ENCODE measurements at places on chromosomes 1 and 21. TPM values are rescaled to one million over a fixed set of nuclear protein-coding genes. Genes with fewer than 3 reads are reported as not detected.
A peak's percentile ranks its signal among the peaks of the same experiment; 100 is the strongest.

DNA sequence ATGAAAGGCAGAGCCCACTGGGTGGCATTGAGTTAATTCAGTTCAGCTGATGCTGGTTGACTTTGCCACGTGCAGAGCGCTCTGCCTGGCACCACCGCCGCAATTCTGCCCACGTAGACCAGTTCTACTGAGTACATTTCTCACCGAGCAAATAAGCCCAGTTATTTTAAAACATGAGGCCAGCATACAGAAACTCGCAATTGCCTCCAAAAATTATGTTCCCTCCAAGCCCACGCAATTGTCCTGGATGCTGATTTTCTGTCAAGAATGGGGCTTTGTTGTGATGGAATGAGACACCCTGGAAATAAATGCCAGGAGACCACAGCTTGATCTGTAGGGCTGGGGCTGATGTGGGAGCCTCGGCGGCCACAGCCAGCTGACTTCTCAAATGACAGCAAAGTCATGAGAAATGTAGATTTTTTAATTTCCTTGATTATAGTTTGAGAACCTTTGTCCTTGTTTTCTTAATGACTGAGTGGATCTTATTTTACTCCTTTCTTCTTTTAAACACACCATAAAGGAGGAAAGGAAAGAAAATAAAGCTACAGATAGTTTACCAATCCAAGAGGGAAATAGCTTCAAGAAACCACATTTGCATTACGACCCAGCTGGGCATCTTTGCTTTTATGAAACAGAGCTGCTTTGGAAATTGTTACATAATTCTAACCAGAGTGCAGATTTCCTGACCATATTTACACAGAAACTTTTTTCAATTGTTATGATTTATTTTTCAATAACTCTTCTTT, 11.6 kb upstream of the PARP1 start:
- no peak for DNase-seq

DNA sequence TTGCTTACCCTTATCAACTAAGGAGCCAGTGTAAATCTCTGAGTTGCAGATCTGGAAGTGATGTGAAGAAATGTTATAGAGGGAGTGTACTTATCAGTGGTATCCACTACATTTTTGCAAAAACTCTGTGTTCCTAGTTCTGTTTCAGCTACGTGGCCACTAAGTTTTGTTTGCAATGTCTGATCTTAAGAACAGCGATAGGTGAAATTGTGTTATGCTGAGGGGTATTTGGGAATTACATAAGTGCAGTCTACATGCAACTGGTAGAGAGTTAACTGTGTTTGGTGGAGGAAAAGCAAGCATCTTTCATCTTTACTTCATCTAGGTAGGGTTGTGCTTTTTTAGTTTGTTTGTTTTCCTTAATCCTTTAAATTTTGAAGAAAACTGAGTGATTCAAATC, 198.8 kb upstream of the SGIP1 start:
- no peak for DNase-seq

The SLAMF9 gene
- not detected for total RNA-seq

The RAB7B gene
- 18.7 TPM for total RNA-seq

- no peak for DNase-seq
Observed at GRCh38 chr21:31236528-31236927, 107.5 kb downstream of the TIAM1 start.

GRCh38 chr1:75791022-75791421, 5.0 kb downstream of the RABGGTB start:
- no peak for DNase-seq

DNA sequence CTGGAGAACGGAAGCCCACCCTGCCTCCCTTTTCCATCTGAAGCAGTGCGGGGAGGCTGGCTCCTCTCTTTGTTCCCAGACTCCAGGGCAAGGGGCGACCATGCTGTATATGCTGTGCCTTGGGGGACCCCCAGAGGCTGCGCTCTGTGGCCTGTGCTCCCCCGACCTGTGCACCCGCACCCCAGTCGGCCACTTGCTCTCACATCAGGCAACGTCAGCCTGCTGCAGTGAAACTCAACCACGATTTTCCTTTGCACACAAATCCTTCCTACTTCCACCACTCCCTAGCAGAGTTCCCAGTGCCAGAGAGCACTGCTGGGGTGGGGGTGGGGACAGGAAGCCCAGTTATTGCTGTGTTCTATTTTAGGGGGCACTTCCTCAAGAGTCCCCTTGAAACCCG, 52.5 kb downstream of the SIM2 start:
- DNase-seq, result no peak

- peak; percentile 66 for DNase-seq
Observed at GRCh38 chr1:151251656-151252470, 2.7 kb upstream of the PSMD4 start.

DNA sequence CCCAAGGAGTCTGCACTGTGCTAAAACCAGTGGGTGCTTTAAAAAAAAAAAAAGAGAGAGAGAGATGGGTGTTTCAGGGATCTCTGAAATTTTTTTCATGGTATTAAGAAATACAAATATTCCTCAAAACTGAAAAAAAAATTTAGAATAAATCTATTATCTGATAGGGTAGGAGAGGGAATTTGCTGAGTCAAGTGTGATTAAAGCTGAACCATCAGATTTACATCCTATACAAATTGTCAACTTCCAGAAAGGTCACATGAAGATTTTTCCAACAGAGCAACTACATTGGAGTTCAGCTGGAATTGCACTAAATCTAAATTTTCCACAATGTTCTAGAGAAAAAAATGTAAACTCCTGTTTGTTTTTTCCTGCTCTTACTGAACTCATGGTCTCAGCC, 79.3 kb upstream of the DSCAM start:
- DNase-seq, result no peak

- DNase-seq, result no peak
Observed at GRCh38 chr1:187509091-187509490, 680.3 kb downstream of the PLA2G4A start.

DNA sequence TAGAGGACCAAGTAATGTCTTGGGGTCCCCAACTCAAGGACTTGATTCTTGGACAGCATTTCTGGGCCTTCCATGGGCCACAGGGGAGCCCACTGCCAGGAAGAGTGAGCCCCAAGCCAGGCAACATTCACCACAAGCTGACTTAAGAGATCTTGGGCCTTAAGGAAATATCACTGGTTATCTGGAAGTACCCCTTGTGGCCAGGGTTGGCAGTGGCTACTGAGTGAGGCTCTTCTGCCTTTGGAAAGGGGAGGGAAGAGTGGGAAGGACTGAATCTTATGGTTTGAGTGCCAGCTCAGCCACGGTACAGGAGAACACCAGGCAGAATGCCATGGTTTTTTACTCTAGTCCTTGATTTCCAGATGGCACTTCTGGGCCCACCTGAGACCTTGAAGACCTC, 228.9 kb upstream of the RGS18 start:
- DNase-seq, result no peak

- DNase-seq, result no peak
Observed at GRCh38 chr1:37926038-37926924, 20.6 kb downstream of the INPP5B start.

DNA sequence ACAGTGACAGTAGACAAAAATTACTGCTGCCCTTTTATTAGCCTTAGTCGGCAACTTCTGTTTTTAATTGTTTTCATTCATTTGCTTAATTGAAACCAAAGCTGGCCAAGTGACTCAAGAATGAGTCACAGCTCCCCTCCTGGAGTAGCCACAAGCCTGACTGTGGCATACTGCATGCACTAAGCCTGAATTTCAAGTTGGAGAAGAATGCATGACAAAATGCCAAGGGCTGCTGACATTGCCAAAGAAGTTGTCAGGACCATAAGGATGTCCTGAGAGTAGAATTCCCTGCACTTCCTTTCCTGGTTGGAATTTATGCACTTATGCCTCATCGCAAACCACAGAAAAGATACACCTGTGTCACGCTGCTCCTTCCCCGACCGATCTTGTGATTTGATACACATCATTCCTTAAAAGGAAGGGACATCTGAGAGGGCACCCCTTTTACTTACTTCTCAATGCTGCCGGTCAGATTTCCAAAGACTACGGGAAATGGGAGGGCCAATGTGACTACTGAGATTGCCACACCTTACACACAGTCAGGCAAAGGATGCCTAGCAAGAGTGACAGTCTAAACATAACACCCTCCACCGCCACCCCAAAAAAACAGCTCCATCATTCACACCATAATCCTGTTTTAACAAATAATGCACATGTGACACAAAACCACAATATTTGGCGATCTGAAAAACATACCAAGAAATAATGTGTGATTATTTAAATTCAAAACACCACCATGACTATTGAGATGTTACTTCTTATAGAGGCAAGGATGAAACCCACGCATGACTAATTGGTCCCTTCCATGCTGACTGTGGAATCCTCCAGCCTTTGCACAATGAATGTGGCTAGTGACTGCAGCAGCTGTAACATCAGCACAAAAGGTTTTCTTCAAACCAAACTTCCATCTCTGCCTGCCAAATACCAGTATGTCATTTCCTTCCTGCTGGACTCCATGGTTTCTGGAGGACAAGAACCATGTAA, 28.2 kb downstream of the VAV3 start:
- DNase-seq, result peak; percentile 27

The HTR6 gene
- total RNA-seq, result not detected

GRCh38 chr1:54121482-54122134, 31.2 kb downstream of the CDCP2 start:
- peak; percentile 82 for DNase-seq

GRCh38 chr1:106907795-106908194, 148.7 kb upstream of the PRMT6 start:
- DNase-seq, result no peak

- DNase-seq, result no peak
Observed at GRCh38 chr1:234018816-234019215, 114.3 kb downstream of the SLC35F3 start.

DNA sequence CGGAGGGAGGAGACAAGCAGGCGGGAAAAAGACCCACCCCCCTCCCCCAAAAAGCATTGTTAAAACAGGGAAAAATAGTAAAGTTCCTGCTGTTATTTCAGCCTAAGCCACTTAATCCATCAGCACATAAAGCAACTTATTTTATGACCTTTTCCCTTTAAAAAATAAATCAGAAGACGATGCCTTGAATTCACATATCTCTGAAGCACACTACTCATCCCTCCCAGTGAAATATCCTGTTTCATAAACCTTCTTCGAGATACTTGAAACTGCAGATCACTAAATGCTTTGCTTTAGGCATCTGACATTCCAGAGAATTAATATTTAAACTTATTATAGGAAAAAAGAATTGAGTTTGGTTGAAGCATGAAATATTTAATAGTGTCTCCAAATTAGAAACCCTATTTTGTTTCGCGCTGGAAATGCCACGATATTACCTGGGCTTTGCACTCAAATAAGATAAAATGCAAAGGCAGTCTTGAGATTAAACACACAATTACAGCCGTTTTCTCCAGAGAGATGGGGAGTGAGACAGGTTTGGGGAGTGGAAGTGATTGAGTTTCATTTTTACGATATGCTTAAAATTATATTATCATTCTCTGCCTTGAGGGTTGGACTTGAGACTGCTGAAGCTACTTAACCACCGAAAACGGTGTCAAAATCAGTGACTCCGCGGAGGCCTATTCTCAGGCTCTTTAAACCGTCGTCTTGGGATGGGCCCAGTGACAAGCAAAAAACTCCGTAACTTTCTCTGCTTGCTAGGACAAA, 9.3 kb downstream of the GLIS1 start:
- no peak for DNase-seq

DNA sequence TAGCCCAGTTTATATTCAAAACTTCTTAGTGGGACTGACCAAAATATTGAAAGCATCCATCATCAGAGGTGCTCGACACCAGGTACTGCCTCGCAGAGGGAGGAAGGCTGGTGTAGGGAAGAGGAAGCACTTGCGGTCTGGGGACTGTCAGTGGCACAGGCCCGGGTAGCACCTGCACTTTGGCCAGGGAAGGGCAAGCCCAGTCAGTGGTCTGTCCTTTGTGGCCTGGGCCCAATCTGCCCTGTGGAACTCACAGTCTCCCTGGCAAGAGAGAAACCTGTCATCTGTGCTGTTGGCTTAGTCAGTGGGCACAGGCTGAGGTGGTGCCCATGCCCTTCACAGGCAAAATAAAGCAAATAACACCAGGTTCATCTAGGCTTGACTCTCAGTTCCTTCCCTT, 77.4 kb downstream of the SYT6 start:
- DNase-seq, result no peak

DNA sequence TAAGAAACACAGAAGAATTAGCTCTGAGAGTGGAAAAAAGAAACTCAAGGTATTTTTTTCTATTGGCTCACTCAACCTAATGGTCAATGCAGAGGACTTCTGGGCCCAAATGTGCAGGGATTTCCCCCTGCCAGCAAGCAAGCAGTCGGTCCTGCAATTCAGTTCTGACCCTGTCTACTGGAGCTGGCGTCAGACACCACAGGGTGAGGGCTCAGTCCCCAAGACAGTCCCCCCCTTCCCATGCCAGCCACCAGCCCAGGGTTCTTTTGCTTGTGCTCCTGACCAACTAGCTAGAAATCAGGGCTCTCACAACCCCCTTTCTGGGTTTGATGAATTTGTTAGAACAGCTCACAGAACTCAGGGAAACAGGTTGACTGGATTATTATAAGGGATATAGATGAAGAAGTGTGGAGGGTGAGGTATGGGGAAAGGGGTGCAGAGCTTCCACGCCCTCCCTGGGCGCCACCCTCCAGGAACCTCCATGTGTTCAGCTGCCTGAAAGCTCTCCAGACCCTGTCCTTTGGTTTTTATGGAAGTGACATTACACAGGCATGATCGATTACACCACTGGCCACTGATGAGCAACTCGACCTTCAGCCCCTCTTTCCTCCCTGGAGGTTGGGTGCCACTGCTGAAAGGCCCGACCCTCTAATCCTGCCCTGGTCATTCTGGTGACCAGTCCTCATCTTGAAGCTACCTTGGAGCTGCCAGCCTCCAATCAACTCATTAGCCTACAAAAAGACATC, 22.5 kb upstream of the PWP2 start:
- DNase-seq, result no peak

DNA sequence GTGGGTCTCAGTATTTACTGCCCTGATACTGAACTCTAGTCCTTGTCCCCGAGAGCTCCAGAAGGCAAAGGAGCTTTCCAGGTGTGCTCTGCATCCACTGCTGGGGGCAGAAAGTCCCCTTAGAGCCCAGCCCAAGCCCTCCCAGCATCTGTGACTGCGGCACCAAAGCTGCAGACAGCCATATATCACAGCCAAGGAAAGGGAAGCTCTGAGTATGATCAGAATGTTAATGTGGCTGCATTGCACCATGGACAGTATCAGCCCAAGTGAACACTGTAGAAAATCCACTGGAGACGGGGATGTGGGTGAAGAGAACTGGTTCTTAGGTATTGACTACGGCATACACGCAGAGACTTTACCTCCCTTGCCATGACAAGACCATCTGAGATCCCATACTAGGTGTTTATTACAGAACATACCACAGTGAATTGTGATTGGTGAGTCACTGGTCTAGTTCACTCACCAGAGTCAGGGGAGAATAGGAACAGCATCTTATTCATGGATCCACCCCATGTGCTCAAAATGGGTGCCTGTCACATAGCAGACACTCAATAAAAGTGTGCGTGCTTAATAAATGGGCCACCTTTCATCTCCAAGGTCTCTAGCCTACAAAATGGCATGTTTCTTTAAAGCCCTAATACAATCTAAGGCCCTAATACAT, 170.3 kb downstream of the HHIPL2 start:
- DNase-seq, result no peak

The CD84 gene
- total RNA-seq, result 11.9 TPM

DNA sequence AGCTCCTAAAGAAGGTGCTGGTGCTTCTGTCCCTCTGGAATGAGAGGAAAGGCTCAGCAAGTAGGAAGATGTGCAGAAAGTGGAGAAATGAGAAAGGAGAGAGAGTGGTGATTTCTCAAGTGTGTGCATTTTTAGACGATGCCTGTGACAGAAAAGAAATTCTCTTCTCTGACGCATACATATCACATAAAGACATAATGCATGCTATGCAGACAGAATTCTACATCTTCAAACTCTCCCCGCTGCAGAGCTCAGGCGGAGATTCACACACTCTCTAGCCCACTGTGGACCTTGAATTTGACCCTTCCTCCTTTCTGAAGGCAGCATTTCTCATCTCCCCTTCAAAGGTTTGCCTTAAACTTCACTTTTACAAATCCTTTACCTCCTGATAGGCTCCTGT, 52.0 kb upstream of the CAMK1G start:
- DNase-seq, result no peak
